ENCODE measurements at places on chromosomes 4 and X. TPM values are rescaled to one million over a fixed set of nuclear protein-coding genes. Genes with fewer than 3 reads are reported as not detected.

GRCh38 chr4:172390331-172390730, 577.1 kb downstream of the GALNTL6 start:
- DNase-seq: no peak

DNA sequence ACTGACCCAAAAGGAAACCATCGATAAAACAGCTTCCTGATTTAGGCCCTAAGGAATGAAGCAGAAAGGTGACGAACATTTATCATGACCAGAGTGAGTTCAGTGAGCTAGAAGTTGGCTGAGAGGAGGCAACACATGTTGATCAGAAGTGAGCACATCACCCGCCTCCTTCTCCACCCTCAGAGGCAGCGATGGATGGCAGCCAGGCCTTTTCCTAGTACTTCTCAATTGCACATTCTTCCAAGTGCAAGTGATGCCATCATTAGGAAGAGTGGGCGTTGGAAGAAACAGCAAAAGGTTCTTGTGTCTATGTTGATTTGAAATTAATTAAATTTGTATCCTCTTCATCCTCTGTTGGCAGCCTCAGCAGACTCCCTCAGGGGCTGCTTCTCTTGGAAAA, 51.7 kb downstream of the TMEM154 start:
- DNase-seq: no peak

- DNase-seq: no peak
Measured at GRCh38 chr4:26467724-26468123, 22.6 kb downstream of the CCKAR start.

Gene RAB41
- polyA plus RNA-seq: 1.6 TPM

Gene DUX4
- polyA plus RNA-seq: not detected
